ENCODE measurements at places on chromosomes 6 and 20.

GRCh38 chr6:161274898-161275297 is 1.0 kb upstream of the AGPAT4 start:
- DNase-seq: no peak

DNA sequence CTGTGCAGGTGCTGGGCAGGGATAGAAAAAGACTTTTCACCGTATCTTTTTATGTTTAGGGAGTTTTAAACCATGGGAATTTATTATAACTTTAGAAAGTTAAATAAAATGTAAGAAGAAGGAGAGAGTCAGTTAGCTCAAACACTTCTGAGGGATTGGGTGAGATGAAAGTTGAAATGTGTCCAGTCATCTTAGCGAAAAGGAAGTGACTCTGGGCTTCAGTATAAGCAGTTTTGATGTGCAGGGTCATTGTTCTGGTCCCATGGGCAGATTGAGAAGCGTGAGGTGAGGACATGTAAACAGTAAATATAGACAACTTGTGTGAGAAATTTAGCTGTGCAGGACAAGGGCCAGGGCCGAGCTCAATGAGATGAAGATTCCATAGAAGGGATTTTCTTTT is 66.9 kb downstream of the TOX2 start:
- no peak for DNase-seq

DNA sequence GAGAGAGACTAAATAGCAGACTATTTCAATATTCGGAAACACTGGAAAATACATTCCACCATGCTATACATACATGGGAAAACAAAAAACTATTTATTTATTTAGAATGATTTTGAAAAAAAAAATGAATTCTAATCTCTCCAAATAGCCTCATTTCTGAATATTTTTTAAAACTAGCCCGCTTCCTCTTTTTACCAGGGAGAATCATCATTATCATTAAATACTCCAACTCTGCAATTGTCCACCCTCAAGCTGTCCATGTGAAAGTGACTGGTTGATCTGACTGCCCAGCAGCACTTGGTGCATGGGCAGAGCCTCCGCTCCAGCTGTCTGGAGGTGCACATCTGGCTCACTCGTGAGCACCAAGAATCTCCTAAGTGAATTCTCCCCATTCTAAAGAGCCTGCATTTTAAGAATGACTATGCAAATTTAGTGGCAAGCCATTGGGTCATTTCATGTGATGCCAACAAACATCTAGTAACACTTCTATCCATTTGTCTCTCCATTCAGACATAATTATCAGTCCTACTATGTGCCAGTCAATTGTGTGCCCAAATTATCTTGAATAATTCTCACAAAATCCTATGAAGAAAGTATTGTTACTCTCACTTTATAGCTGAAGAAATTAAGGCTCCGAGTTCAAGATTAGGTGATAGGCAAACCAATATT is 64.8 kb downstream of the INSM1 start:
- DNase-seq: no peak

DNA sequence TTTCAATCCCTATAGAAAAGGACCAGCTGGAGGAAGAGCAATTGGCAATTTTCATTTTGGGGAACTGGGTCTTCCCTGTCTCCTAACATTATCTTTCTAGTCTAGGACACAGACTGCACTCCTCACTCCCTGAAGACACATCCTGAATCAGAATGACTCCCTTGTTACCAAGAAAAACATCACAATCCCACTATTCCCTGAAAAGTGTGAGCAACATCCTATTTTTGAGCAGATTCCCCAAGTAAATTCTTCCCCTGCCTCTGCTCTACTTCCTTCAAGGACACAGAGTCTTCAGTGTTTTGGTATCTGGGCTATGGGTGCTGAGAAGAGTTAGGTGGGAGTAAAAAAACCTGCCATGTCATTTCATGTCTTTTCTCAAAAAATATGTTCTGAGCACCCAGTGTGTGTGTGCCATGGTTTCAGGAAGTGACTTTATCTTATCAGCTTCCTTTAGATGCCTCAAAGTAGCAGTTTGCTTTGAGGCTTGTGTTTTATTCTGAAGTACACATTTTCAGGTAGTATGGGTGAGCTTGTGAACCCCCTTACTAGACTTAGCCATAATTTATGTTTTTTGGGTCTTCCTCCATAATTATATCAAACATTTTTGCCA is 12.4 kb downstream of the LAMA4 start:
- no peak for DNase-seq

- DNase-seq: peak; percentile 58
These were observed 637 bp upstream of the HIVEP2 start for GRCh38 chr6:142945446-142946180.

Measured in stimulated activated naive B cell treated with anti-CD40 and anti-IgM and Interleukin-4, amounts not matched to agents 10 μg/mL and 1 μg/mL and 100 μg/mL, for 72 hours (primary cell).